ENCODE measurements at places on chromosomes 6 and 20.

GRCh38 chr6:162408826-162409535, 318.6 kb downstream of the PRKN start:
- no peak for DNase-seq

GRCh38 chr6:169619650-169620049, 82.2 kb downstream of the WDR27 start:
- DNase-seq, result no peak

DNA sequence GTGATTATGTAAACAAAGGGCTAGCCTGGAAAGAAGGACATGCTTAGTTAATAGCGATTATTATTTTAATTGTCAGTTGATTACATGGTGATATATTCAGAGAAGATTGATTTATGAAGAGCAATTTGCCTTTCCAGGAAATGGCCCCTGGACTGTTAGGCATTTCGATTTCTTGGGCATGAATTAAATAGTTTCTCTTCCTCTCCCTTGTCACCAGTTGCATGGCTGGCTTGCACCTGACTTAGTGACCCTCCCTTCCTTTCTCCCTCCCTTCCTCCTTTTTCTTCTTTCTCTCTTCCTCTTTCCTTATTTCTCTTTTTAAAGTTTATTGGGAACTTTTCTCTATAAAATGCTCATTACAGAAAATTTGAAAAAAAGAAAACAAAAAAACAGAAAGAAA, 235.4 kb downstream of the CDC5L start:
- no peak for DNase-seq

DNA sequence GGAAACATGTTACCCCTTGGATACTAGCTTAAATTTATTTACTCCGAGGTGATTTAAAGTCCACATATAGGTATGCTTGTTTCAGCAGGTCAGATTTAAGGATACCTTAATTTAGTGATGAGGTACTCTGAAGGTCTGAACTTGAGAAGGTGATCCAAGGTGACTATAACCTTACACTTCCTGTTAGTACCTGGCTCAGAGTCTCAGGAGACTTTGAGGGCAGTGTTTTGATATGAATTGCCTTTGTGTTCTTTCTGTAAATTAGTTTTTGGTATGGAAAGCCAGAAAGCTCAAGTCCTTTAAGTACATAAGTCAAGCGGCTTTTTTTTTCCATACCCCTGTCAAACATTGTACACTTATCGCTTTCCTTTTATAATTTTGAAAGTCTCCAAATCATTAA, 489.0 kb downstream of the CDKAL1 start:
- DNase-seq, result no peak

- no peak for DNase-seq
These were observed 68.5 kb upstream of the ESR1 start for GRCh38 chr6:151738960-151739359.

DNA sequence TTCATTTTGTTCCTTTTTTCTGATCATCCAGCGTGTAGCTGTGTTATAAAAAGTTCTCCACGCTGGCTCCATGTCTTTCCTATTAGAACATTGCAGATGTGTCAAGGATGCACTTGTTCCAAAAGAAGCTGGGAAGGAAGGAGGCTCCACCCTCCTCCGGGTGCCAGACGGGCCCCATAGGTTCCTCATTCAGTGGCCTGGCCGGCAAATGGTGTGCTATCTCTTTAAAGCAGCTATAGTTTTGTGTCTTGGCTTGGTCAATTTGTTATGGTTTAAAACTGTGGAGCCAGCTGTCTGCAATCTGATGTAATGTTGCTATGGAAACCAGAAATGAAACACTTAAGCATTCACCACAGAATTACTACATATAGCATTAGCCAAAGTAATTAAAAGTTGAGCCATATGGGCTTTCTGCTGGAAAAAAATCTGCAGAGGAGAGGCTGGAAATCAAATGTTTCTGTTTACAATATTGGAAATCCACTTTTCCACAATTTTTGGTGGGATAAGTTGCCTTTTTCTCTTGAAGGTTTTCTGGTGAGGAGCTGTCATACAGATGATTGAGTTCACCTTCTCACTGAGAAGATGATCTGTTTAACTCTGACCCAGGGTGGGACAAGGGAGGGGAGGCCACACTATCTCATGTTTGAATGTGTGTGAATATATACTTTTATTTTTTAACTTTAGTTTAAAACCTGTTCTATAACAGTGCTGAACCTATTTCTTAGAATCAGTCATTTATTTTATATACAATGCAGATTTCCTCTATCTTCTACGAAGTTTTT, 167.4 kb downstream of the SASH1 start:
- DNase-seq, result no peak

GRCh38 chr6:74749211-74750147, 456.4 kb downstream of the COL12A1 start:
- DNase-seq, result no peak

- DNase-seq, result no peak
These were observed 1027.2 kb upstream of the GJE1 start for GRCh38 chr6:141105481-141105880.

- no peak for DNase-seq
These were observed 1.1 kb downstream of the ESR1 start for GRCh38 chr6:151808371-151809241.
